WTC11 (cell line): ENCODE measurements at places on chromosomes 13 and 19. TPM values are rescaled to one million over a fixed set of nuclear protein-coding genes. Genes with fewer than 3 reads are reported as not detected.

DNA sequence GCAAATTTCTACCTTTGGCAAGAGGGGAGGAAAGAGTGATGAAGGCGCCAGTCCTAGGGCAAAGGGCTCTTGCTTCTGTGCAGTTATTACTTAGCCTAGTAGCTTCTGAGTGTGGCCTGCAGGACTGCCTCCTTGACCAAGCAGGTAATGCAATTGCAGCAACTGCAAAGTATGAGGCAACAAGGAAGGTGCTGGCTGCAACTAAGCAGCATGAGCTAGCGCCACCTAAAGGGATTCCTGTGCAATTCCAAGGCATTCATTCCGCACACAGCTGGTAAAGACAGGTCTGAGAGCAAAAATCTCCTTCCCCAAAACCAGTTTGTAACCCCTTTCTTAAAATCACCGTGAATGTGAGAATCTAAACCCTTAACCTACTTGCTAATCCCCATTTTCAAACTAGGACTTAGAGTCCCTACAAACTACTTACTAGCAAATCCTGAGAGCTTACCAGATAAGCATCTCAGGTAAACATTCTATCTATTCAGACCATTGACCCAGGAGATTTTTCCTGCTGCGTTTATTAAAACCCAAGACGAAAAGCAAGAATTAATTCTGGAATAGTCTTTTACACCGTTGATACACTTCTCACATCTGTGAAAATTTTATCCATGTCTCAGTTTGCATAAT lies 62.9 kb downstream of the DCT start:
- DNase-seq = peak; percentile 64
- H3K4me3 ChIP-seq = no peak overlapping the region
- no peaks in the 10 kb centered on the region for H3K27me3 ChIP-seq
- peaks cover 18% of the 10 kb centered on the region for H3K36me3 ChIP-seq

DNA sequence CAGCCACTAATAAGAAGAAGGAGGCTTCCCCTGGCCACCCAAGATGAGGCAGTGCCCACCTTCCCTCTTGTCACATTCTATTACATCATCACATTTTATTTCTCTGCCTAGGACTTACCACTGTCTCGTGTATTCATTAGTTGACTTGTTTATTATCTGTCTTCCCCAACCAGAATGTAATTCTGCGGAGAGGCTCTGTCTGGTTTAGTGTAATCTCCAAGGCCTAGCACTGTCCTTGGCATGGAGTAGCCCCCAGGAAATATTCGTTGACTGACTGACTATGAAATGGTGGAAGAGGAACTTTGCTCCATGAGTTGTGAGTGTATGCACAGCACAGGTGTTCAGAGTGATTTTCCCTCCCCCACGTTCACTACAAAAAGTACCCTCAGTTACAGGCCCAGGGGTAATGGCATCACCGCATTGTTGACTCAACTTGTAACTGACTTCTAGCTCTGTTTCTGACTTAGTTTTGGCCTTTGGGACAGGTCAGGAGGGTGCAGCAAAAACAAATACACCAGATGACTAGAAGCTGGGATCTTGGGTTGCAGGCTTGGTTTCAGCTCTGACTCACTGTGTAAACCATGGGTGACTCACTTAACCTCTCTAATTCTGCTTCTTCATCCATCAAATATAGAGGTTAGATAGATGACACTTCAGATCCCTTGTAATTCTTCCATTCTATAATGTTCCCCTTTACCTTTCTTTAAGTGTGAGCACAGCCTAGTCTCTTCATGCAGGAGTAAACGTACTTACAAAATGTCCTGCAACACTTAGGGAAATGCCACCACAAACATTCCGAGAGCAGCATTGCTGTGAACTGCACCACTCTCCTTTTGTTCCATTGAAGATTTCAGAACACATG lies 229.7 kb downstream of the KCNRG start:
- no peak for DNase-seq
- no peak overlapping the region for H3K4me3 ChIP-seq
- H3K27ac ChIP-seq = no peak overlapping the region
- peaks cover 13% of the 10 kb centered on the region for H3K4me1 ChIP-seq

GRCh38 chr13:91323349-91323748 lies 24.1 kb upstream of the MIR17HG start:
- H3K36me3 ChIP-seq = no peaks in the 10 kb centered on the region
- no peak for DNase-seq
- no peak overlapping the region for H3K27ac ChIP-seq
- no peaks in the 10 kb centered on the region for H3K27me3 ChIP-seq
- no peaks in the 10 kb centered on the region for H3K4me1 ChIP-seq

DNA sequence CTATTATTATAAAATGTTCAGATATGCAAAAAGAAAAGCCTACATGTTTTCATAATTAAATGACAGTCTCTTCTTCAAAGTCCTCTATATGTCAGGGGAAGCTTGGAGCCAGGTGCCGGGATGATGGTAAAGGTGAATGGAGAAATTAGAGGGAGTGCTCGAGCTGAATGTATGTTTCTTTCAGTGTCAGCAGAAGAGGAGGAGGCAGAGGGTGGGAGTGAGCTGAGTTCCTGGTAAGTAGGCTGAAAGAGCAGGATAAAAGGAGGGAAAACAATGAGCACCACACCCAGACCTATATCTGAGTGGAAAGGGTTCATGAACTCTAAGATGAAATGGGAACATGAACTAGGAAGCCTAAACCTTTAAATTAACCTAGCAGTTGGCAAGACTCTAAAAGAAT lies 307.6 kb upstream of the NBEA start:
- peaks cover 17% of the 10 kb centered on the region for H3K4me1 ChIP-seq
- no peak for DNase-seq
- no peaks in the 10 kb centered on the region for H3K27me3 ChIP-seq
- H3K27ac ChIP-seq = no peak overlapping the region
- H3K36me3 ChIP-seq = peaks cover 3% of the 10 kb centered on the region; the same call in 1 of the 2 replicates
- H3K4me3 ChIP-seq = no peak overlapping the region

DNA sequence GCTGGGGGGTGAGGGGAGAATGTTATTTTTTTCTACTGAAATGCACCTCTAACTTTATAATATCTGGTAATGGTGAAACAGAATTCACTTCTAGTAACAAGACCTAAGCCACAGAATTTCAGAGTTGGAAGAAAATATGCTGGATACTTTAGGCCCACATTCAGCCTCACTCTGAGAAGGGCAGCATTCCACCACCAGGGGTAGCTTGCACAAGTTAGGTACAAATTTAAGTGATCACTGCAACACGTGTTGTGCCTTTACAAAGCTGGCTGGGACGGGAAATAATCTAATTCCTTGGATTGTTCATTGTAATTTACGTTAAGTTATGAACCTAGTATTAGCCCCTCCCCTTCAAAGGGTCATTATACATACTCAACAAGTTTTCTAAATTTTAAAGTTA lies 192.3 kb downstream of the RGCC start:
- H3K4me3 ChIP-seq = no peak overlapping the region
- H3K27me3 ChIP-seq = no peaks in the 10 kb centered on the region
- peak; percentile 21 for DNase-seq
- H3K4me1 ChIP-seq = peaks cover 14% of the 10 kb centered on the region

DNA sequence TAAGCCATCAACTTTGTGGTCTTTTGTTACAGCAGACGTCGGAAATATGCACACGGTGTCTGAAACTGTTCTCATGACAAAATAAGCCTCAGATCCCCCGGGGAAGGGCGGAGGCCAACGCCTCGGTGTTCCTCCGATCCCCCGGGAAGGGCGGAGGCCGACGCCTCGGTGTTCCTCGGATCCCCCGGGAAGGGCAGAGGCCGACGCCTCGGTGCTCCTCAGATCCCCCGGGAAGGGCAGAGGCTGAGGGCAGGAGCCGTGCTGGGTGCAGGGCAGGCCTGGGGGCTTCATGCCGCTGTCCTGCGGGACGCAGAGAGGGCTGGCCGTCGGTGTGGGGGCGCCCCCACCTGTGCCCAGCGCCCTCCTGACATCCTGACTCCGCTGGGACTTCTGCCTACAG lies 4.7 kb downstream of the FGF22 start:
- H3K4me1 ChIP-seq = peaks cover 1% of the 10 kb centered on the region
- H3K36me3 ChIP-seq = no peaks in the 10 kb centered on the region; the same call in 1 of the 2 replicates
- H3K27ac ChIP-seq = no peak overlapping the region
- H3K27me3 ChIP-seq = peaks cover 2% of the 10 kb centered on the region
- DNase-seq = no peak

DNA sequence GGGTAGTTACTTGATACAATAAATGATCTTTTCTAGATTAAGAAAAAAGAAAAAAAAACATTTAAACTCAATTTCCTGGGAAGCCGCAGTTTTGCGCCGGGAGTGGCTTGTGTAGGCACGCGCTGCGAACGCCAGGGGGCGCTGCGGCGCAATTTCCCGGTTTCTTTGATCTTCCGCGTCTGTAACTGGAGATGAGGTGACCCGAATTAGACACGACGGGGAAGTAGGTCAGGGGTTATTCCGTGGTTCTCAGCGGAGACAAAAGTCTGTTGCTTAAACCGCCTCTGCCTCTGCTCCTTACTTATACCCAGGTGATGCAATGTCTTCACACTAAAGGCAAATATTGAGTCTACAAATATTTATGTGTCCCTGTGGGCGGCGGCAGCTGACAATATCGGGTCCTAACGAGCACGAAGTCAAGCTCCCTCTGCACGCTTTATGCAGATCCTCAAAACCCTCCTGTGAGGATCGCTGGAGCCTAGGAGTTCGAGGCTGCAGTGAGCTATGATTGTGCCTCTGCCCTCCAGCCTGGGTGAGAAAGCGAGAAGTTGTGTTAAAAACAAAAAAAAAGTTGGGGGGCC lies 15.2 kb downstream of the STXBP2 start:
- 0 out of 2 replicates have a peak overlapping the region, but pooled peaks have one; percentile 11 for H3K27ac ChIP-seq
- DNase-seq = peak; percentile 88
- H3K4me3 ChIP-seq = peak overlapping the region; percentile 44
- H3K4me1 ChIP-seq = peaks cover 7% of the 10 kb centered on the region

- peak overlapping the region; percentile 18; the same call in 1 of the 2 replicates for H3K27ac ChIP-seq
- no peak overlapping the region for H3K4me3 ChIP-seq
- H3K36me3 ChIP-seq = peaks cover 21% of the 10 kb centered on the region
- peaks cover 21% of the 10 kb centered on the region for H3K4me1 ChIP-seq
Observed at GRCh38 chr13:27644302-27644701, 22.6 kb downstream of the POLR1D start.

- no peaks in the 10 kb centered on the region for H3K36me3 ChIP-seq
- peak overlapping the region; percentile 43 for H3K4me3 ChIP-seq
- H3K27ac ChIP-seq = no peak overlapping the region
Observed at GRCh38 chr19:43636121-43636683, 3.4 kb downstream of the CADM4 start.

- no peak overlapping the region for H3K27ac ChIP-seq
- peaks cover 6% of the 10 kb centered on the region for H3K36me3 ChIP-seq
- DNase-seq = no peak
- H3K4me3 ChIP-seq = no peak overlapping the region
Observed at GRCh38 chr13:92512852-92513251, 713.8 kb upstream of the GPC6 start.

- H3K36me3 ChIP-seq = no peaks in the 10 kb centered on the region
- H3K27ac ChIP-seq = no peak overlapping the region
- H3K4me1 ChIP-seq = peaks cover 19% of the 10 kb centered on the region
- no peak overlapping the region for H3K4me3 ChIP-seq
Observed at GRCh38 chr13:75690607-75691006, 54.5 kb downstream of the LMO7 start.

DNA sequence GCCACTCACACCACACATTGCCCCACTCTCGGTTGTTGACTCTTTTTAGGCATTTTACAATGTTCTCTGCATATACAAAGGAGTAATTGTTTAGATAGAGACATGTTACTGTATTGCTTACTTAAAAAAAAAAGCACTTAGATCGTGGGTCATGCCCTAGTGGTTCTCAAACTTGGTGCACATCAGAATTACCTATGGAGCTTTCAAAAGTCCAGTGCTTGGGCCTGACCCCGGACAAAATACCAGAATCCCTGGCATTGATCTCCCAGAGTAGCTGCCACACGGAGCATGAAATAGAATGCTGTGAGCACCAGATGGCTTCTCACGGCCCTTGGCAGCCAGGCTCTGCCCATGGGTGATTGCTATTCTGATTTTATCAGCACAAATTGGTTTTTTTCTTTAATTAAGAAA lies 20.0 kb downstream of the ACP7 start:
- DNase-seq = no peak
- no peak overlapping the region for H3K27ac ChIP-seq
- no peaks in the 10 kb centered on the region for H3K36me3 ChIP-seq
- H3K27me3 ChIP-seq = peaks cover 21% of the 10 kb centered on the region
- no peak overlapping the region for H3K4me3 ChIP-seq

DNA sequence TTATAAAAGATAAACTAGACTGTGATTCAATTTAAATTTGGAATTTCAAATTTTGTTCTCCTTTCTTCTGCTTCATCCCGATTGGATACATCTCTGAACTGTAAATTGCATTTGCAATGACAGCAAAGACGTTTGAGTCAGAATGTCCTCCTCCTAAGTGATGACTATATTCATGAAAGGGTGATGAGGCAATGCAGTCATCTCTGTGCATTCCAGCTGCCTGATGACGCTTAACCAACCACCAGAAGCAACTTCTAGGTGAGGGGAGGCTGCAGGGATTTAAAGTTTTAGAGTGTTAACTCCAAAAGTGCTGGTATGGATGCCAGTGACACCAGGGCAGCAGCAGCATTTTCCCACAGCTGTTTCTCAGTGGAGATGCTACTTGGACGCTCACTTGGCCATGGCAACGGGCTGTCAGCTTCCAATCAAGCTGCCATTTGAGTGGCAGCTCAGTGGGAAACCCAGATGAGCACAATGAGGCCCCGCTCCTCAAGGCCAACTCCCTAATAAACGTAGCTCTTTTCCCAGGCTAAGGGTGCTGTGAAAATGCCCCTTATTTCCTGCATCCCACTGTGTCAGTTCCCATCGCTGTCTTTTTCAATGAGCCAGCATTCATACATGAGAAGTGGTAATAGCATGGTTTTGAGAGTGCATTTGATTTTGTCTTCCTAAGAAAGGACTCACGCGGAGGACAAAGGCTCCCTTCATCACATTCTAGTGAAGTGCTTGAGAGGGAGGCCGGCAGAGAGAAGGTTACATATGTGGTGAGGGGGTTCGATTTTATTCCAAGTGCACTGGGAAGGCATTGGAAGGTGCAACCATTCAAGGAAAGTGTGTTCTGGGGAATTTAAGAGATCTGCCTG lies 45.2 kb upstream of the AMER2 start:
- no peak overlapping the region for H3K27ac ChIP-seq
- H3K4me3 ChIP-seq = no peak overlapping the region

GRCh38 chr13:49220036-49220855 lies at the start of gene MLNR:
TSS of gene MLNR (plus strand) at chr13:49220338. CDS start at chr13:49220338, 0 bp downstream.
- H3K27me3 ChIP-seq = peaks cover 94% of the 10 kb centered on the region
- peak within 1 kb of the TSS; percentile 69 for H3K4me3 ChIP-seq
- peak; percentile 64 for DNase-seq
- peaks cover 25% of the 10 kb centered on the region for H3K4me1 ChIP-seq
- 0 out of 2 replicates have a peak, but pooled peaks cover 3% of the 10 kb centered on the region for H3K36me3 ChIP-seq

DNA sequence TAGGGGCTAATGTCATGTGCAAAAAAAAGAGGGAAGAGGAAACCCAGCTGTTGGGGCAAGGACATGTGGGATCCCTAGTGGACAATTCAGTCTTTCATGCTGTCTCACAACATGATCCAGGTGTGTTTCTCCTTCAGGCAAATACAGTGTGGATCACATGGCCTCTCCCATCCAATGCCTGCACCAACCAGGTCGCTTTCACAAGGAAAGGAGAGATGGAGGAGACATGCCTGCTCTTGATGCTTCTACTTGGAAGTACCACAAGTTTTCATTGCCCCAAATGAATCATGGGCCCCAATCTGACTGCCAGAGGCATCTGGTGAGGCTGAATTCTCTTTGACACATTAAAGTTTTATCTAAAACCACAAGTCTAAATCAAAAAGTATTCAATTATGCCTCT lies 82.1 kb downstream of the DLEU7 start:
- H3K27ac ChIP-seq = no peak overlapping the region
- peaks cover 2% of the 10 kb centered on the region for H3K27me3 ChIP-seq
- no peak for DNase-seq
- no peak overlapping the region for H3K4me3 ChIP-seq

PINLYP gene
- total RNA-seq = 6.4 to 11.3 TPM (median 10.6 TPM) in 3 replicates

C19orf33 gene
- 16.1 to 22.3 TPM (median 21.3 TPM) in 3 replicates for total RNA-seq

FGF14 gene
- total RNA-seq = 0.18 to 0.80 TPM (median 0.28 TPM) in 3 replicates

GRIN2D gene
- total RNA-seq = 23.0 to 27.8 TPM (median 25.3 TPM) in 3 replicates

FXYD7 gene
- total RNA-seq = 16.7 to 16.9 TPM (median 16.9 TPM) in 3 replicates

MYPOP gene
- 13.6 to 15.1 TPM (median 14.8 TPM) in 3 replicates for total RNA-seq

PRSS57 gene
- not detected in 3 replicates for total RNA-seq

LHFPL6 gene
- 1.4 to 4.5 TPM (median 2.1 TPM) in 3 replicates for total RNA-seq

GJB2 gene
- 0.11 TPM in 2 of 3 replicates, not detected in the other for total RNA-seq

ZNF440 gene
- 10.9 to 16.4 TPM (median 12.7 TPM) in 3 replicates for total RNA-seq
